ENCODE measurements at places on chromosomes 7 and 10.

DNA sequence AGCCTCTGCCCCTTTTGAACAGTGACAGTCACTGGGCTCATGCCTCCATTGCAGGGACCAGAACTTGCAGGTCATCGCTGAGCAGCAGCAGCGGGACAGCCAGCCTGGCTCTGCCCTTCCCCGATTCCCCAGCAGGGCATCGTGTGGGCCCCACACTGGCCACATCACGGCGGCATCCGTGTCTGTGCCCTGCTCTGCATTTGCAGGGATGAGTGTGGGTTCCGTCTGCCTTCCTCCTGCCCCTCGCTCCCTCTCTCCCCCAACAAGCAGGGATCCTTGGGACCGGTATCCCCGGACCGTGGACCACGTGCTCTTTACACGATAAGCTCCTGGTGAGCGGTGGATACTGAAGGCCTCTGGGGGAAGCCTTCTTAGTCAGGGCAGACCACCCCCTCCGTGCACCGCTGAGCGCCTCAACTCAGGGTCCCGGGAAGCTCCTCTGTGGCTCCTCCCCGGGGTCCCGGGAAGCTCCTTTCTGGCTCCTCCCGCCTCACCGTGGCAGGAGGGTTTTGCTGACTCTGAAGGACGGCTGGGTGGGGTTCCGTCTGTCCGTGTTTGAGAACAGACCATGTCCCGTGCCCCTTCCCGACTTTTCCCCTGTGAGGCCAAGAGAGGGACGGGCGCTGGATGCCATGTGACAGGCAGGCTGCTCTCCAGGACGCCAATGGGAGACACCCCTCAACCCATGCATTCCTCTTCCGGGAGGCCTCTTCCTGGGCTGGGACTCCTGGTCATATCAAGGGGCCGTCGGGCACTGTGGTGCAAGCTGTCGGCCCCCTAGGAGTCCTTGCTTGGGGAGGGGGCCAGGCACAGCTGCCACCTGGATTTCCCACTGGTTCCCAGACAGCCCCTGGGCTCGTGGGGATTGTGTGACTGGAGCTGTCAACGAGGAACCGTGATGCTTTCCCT is 23.5 kb upstream of the NKX6-2 start:
- no peak for DNase-seq

- no peak for DNase-seq
Measured at GRCh38 chr7:64965594-64965993, 25.2 kb downstream of the ZNF117 start.

- no peak for DNase-seq
Measured at GRCh38 chr10:34596351-34596750, 218.7 kb downstream of the PARD3 start.

GRCh38 chr10:90087197-90088023 is 386.0 kb downstream of the KIF20B start:
- DNase-seq, result peak; percentile 87

DNA sequence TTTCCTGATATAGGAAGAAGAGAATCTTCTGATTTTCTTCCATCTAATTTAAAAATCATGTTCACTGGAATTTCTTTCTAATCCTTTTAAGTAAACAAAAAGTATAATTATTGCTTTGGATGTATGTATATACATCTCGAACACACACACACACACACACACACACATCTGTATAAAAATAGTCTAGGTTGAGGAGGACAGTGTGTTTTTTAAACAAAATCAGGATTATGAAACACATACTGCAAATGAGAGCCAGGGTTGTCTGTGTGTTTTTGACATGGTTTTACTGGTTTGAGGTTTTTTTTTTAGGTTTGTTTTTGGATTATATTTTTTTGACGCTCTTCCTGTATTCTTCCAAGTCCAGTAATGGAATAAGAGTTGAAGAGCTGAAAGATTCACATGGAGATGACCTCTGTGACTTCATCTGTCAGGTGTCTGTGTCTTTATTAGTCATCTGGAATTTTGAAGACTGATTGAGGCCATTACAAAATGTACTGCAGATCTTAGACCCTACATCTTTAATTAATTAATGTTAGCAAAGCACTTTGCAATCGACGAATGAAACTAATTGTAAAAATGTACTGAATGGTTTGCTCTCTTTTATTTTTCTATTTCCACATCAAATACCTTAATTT is 237.1 kb downstream of the SUGCT start:
- no peak for DNase-seq

DNA sequence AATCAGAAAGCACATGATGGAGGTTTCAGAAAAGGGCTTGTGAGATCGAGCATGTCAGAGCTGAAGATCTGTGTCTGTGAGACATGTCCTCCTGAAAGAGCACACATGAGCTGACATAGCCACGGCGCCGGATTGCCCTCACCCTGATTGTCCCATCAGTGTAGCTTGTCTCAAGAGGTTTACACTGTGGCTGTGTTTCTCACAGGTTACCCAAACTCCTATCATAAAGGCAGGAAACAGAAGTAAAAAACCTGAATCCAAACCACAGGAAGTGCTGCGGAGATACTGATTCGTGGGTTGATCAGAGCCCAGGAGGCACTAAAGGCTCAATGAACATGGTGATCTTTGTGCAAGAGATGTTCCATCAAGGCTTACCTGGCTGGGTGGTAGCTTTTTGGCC is 3.9 kb upstream of the ATP6V0E2 start:
- no peak for DNase-seq

GRCh38 chr7:96004578-96004977 is 232.2 kb downstream of the DYNC1I1 start:
- no peak for DNase-seq

GRCh38 chr7:112150823-112151641 is 55.2 kb downstream of the DOCK4 start:
- DNase-seq, result no peak

- peak; percentile 93 for DNase-seq
Measured at GRCh38 chr10:92757066-92757710, 67.4 kb downstream of the HHEX start.

DNA sequence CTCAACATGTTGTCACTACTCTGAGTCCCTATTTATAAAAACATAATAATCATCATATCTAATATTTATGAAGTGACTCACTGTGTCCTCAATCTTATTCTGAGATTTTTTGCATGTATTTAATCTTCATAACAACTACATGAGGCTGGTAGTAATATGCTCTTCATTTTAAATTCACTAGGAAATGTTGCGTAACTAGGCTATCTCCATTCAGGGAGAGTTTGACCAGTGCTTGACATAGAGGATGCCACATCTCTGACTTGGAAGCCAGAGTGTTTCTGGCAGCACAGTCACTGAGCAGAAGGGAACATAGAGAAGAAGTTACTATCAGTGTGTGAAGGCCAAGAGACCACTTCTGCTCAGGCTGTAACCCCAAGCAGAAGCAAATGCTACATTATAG is 88.9 kb downstream of the FAM13C start:
- DNase-seq, result no peak

GRCh38 chr10:69096045-69096444 is 8.1 kb downstream of the SRGN start:
- peak; percentile 61 for DNase-seq

- DNase-seq, result no peak
Measured at GRCh38 chr7:75696263-75697037, 42.3 kb downstream of the HIP1 start.

- peak; percentile 77 for DNase-seq
Measured at GRCh38 chr7:44580945-44581878, 819 bp downstream of the TMED4 start.

- no peak for DNase-seq
Measured at GRCh38 chr10:95181726-95182125, 12.3 kb upstream of the ACSM6 start.

GRCh38 chr7:109076396-109076972 is 506.8 kb downstream of the DNAJB9 start:
- DNase-seq, result no peak

GRCh38 chr10:112467541-112468075 is 20.6 kb downstream of the VTI1A start:
- no peak for DNase-seq

DNA sequence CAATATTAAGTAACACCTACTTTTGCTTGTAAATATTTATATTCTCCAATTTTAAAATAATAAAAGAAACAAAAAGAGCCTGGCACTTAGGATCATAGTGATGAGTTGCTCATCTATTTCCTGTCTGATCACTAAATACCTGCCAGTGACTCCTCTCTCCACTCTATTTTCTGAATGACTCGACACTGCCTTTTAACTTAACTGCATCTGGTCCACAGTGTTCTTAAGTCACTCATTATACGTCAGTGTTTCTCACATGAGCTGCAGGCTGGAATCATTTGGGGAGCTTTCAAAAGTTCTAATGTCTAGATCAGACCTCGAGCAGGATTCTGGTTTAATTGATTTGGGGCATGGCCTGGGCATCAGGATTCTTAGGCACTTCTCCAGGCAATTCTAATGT is 78.0 kb upstream of the AGBL3 start:
- peak; percentile 44 for DNase-seq

- DNase-seq, result peak; percentile 43
Measured at GRCh38 chr10:92690211-92690914, 608 bp downstream of the HHEX start.

DNA sequence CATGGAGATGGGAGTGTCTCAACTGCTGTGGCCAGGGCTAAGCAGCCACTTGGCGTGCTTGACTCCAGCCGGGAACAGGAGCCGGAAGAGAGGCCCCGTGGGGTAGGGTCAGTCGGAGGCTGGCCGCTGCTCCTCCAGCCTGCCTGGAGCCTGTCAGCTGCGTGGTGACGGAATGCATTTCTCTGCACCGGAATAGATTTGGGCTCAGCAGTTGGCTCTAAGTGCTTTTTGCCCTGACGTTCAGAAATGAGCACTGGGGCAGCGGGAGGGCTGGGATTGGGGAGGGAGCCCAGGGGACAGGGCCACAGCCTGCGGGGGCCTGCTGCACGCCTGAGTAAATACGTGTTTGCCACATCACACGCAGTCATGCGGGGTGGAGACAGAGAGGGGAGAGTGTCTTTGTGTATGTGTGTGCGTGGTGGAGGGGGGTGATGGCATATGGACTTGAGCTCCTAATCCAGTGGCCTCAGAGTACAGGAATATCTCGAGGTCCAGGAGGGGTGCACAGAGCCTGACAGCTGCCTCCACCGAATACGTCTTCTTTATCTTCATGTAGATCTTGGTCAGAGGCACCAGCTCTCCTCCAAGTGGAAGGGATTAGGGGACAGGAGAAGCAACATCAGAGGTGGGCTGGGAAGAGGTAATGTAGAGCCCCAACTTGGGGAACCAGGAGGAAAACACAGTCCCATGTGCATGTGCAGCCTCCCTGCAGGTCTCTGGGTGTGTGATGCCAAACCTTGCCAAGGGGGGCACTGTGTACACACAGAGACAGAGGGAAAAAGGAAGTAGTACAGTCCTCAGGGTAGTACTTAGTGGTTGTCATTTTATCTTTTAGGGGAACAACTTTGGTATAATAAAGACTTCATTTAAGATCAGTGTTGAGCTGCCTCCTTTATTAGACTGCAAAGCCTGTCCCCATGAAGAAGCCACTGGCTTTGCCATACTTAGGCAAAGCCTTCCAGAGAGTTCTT is 151.4 kb downstream of the CDH23 start:
- peak; percentile 39 for DNase-seq

DNA sequence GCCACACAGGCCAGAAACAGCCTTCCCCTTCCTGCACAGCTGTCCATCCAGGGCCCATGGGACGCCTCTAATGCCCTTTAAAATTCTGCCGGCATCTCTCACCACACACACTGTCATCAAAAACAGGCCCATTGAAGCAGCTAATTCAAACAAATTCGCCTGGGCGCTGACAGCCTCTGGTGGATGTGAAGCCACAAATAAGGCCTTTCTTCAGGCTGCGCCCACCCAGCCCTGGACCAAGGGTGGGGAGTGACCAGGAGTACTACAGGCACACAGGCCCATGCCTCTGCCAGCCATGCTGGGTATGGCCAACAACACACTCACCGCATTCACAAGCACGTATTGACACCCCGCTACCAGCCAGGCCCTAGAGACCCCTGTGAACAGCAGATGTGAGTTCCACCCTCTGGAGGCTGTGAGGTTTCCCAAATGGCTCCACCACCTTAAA is 54.6 kb downstream of the SLIT1 start:
- no peak for DNase-seq

GRCh38 chr10:73865459-73866442 is 8.6 kb downstream of the CAMK2G start:
- peak; percentile 78 for DNase-seq

DNA sequence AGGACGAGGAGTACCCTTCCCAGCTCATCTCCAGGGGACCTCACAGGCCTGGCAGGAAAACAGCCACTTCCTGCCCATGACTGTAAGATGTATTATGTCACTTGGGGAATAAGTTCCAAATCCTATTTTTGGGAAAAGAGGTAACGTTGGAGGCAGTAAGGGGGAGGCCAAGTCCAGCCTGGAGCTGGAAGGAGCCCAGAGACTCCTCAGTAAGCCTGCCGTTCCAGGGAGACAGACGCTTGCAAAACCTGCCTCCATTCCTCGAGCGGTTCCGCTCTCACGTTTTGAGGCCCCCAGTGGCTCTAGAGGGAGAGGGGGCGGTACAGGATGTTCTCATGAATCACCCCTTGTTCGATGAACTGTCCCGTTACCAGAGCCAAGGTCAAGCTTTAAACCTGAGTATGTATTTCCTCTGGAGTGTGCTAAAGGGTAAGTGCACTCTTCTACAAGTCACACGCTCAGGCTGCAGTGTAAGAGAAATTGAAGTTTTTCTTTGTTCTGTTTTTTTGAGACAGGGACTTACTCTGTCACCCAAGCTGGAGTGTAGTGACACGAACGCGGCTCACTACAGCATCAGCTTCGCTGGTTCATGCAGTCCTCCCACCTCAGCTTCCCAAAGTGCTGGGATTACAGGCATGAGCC is 45.5 kb upstream of the CYTH3 start:
- DNase-seq, result peak; percentile 57

DNA sequence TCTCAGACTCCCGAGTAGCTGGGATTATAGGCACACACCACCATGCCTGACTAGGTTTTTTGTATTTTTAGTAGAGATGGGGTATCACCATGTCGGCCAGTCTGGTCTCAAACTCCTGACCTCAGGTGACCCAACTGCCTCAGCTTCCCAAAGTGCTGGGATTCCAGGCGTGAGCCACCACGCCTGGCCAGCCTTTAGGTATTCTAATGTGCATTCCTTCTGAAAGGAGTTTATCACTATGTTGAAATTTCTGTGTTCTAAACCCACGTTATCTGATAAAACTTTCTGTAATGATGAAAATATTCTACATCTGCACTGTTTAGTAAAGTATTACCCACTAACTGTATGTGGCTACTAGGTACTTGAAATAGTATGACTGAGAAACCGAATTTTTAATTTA is 110.6 kb upstream of the IMMP2L start:
- no peak for DNase-seq

- no peak for DNase-seq
Measured at GRCh38 chr10:34198953-34199352, 616.1 kb downstream of the PARD3 start.

- DNase-seq, result no peak
Measured at GRCh38 chr7:37916017-37916672, 472 bp downstream of the SFRP4 start.

- DNase-seq, result no peak
Measured at GRCh38 chr10:70503776-70504175, 25.2 kb downstream of the PALD1 start.

DNA sequence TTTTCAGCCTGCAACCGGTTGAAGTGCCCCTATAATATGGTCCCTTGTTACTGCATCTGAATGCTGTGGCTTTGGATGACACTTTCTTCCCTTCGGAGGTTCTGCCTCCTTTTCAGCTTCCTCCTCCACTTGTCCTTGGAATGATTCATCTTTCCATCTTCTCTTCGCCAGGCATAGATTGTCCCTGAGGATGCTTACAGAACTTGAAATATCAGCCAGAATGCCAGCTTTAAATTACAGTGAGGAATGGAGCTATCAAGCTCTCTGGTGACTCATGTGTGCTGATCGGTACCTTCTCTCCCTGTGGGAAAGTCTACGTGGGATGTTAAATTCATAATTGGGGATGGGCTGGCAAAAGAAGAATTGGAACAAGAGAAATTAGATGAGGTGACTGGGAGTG is 45.9 kb upstream of the PDK4 start:
- no peak for DNase-seq

All from GM12865 (cell line).